Stimulated activated CD8-positive, alpha-beta memory T cell treated with anti-CD3 and anti-CD28 coated beads, Interleukin-15, amount 100 ng/mL, for 4 hours (primary cell): ENCODE measurements at places on chromosomes 2 and 18.

- no peak for DNase-seq
Observed at GRCh38 chr18:73835656-73836364, 311.8 kb downstream of the FBXO15 start.

GRCh38 chr18:60534538-60534937 is 162.0 kb upstream of the MC4R start:
- no peak for DNase-seq

GRCh38 chr2:121287146-121287798 is 2.3 kb upstream of the TFCP2L1 start:
- no peak for DNase-seq

DNA sequence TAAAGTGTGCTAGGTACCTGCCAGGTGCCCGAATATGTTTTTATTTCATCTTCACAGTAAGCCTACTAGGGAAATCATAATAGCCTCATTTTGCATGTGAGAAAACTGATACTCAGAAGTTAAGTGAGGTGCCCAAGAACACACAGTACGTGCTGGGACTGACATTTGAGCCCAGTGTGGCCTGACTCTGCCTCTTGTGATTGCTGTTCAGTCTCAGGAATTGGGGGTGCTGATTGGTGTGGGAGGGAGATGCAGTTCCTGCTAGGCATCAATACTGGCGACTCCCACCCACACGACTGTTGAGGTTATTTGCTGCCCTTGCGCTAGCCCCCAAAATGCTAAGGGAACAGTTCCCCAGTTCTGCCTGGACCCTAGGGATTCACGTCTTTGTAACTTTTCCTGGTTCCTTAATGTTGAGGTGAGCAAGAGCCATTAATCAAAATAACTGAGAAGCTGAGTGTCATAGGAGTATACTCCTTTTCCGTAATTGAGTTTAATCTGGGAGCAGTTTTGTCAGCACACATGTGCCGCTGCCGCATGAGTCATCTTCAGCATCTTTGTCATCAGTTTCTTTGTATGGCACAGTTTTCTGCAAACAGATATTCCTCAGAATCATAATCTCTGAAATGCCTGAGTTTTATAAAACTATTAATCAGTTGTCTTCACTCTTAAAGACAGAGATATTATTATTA is 120.7 kb downstream of the NCK2 start:
- DNase-seq = no peak

- DNase-seq = no peak
Observed at GRCh38 chr18:66769375-66769774, 165.5 kb upstream of the CDH19 start.
